ENCODE measurements at places on chromosomes 2 and 18. TPM values are rescaled to one million over a fixed set of nuclear protein-coding genes. Genes with fewer than 3 reads are reported as not detected.

Gene CTAGE1
- total RNA-seq: not detected

- H3K36me3 ChIP-seq: no peaks in the 10 kb centered on the region
- no peak for DNase-seq
- no peak overlapping the region for H3K4me3 ChIP-seq
- no peak overlapping the region for H3K27ac ChIP-seq
Measured at GRCh38 chr2:180944372-180944771, 36.0 kb upstream of the UBE2E3 start.

GRCh38 chr2:69384618-69385081 is 2.4 kb downstream of the GFPT1 start:
- H3K4me1 ChIP-seq: no peaks in the 10 kb centered on the region
- no peak for DNase-seq
- H3K4me3 ChIP-seq: no peak overlapping the region
- no peaks in the 10 kb centered on the region for H3K27me3 ChIP-seq
- no peak overlapping the region for H3K27ac ChIP-seq

Gene ASPRV1
- total RNA-seq: 1.3 TPM

Gene DUSP11
- 34.7 TPM for total RNA-seq

DNA sequence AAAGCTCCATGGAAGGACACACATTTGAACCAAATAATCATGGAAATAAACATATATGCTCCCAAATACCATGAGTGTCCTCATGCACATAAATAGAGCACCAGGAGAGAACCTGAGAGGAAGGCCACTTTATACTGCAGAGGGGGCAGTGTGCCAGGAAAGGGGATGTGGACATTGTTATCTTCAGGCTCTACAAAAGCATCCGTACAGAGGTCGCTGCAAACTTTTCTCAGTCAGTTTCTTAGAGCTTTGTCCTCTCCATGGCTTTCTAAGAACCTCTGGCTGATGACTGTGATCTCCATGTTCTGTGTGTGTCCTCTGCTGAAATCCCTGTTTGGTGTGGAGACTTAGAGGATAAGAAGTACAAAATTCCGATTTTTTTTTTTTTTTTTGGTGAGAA is 515.7 kb downstream of the CNTNAP5 start:
- no peak overlapping the region for H3K4me3 ChIP-seq
- no peaks in the 10 kb centered on the region for H3K4me1 ChIP-seq
- DNase-seq: no peak
- no peaks in the 10 kb centered on the region for H3K36me3 ChIP-seq
- H3K27me3 ChIP-seq: no peaks in the 10 kb centered on the region

GRCh38 chr2:139605668-139606067 is 825.5 kb upstream of the NXPH2 start:
- H3K4me3 ChIP-seq: no peak overlapping the region
- no peaks in the 10 kb centered on the region for H3K4me1 ChIP-seq
- H3K36me3 ChIP-seq: no peaks in the 10 kb centered on the region
- no peaks in the 10 kb centered on the region for H3K27me3 ChIP-seq
- no peak overlapping the region for H3K27ac ChIP-seq

GRCh38 chr2:216903470-216903869 is 43.6 kb upstream of the TNP1 start:
- H3K4me3 ChIP-seq: no peak overlapping the region
- no peak for DNase-seq
- no peaks in the 10 kb centered on the region for H3K27me3 ChIP-seq
- H3K36me3 ChIP-seq: no peaks in the 10 kb centered on the region
- H3K27ac ChIP-seq: no peak overlapping the region

GRCh38 chr18:74531043-74531442 is 3.3 kb upstream of the CNDP1 start:
- no peaks in the 10 kb centered on the region for H3K36me3 ChIP-seq
- H3K27me3 ChIP-seq: no peaks in the 10 kb centered on the region
- H3K4me3 ChIP-seq: no peak overlapping the region
- no peaks in the 10 kb centered on the region for H3K4me1 ChIP-seq

Gene TANC1
- total RNA-seq: 74.5 TPM

Gene PRR30
- not detected for total RNA-seq

DNA sequence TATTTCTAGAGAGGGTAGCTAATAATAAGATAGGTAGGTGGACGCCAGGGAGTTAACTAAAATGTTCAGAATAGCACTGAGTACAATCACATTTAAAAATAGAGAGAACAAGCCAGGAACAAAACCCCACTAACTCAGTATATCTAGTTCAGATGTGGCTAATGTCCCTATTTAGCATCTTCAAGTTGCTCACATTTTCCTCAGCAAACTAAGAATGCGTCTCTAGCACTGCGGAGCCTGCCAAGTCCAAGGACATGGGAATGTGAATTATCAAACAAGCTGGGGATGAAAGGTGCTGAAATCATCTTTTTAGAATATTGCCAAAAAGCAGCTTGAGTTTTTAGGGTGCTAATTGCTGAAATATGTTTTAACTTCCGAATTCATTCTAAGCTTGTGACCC is 398.5 kb upstream of the FIGN start:
- no peaks in the 10 kb centered on the region for H3K4me1 ChIP-seq
- H3K4me3 ChIP-seq: no peak overlapping the region
- DNase-seq: no peak
- H3K36me3 ChIP-seq: no peaks in the 10 kb centered on the region
- no peak overlapping the region for H3K27ac ChIP-seq

DNA sequence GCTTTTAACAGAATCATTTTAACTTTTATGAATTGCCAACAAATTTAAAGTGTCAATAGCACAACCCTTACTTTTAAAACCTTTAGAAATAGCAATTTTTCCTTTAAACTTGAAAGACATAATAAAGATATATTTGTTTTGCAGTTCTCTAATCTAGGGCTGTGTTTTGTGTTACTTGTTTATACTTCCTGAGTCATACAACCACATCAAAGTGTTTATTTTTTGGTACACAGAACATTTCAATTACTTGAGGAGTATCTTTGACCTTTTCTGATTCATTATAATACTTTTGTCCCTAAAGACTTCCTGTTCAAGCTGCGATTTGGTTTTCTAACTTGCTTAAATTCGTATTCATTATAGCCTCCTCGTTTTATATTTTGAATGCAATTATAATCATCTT is 21.8 kb downstream of the TYW5 start:
- H3K27ac ChIP-seq: no peak overlapping the region
- no peaks in the 10 kb centered on the region for H3K4me1 ChIP-seq
- DNase-seq: no peak

GRCh38 chr2:201697899-201698298 is 545 bp downstream of the MPP4 start:
- H3K4me1 ChIP-seq: no peaks in the 10 kb centered on the region
- H3K36me3 ChIP-seq: no peaks in the 10 kb centered on the region
- no peak for DNase-seq

Gene PRKRA
- 86.1 TPM for total RNA-seq

- peaks cover 3% of the 10 kb centered on the region for H3K36me3 ChIP-seq
- no peaks in the 10 kb centered on the region for H3K27me3 ChIP-seq
- H3K4me3 ChIP-seq: no peak overlapping the region
- no peak overlapping the region for H3K27ac ChIP-seq
- H3K4me1 ChIP-seq: peaks cover 20% of the 10 kb centered on the region
Measured at GRCh38 chr2:165952085-165952484, 1.5 kb downstream of the TTC21B start.

Gene IL1F10
- not detected for total RNA-seq

Gene CAB39
- 63.7 TPM for total RNA-seq

GRCh38 chr2:126650994-126651393 is 5.0 kb upstream of the GYPC start:
- no peaks in the 10 kb centered on the region for H3K27me3 ChIP-seq
- H3K36me3 ChIP-seq: no peaks in the 10 kb centered on the region
- no peaks in the 10 kb centered on the region for H3K4me1 ChIP-seq
- no peak overlapping the region for H3K27ac ChIP-seq

Gene RHBDD1
- total RNA-seq: 28.0 TPM

Gene ALPG
- total RNA-seq: not detected

DNA sequence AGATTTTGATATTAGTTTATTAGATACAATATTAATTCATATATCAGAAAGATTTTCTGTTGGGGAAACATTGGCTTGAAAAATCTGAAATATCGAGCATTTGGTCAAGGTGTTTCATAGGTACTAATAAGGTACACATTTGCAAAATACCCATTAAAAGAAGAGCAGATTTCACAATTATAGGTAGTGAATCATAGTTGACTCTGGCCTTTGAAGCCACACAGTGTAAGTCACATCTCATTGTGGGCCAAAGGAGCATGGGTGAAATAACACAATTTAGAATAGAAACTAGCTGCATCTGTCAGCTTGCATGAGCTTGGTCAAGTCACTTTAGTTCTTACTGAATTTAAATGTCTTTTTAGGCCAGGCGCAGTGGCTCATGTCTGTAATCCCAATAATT is 4.9 kb downstream of the KDM3A start:
- H3K4me3 ChIP-seq: no peak overlapping the region
- no peak for DNase-seq
- no peaks in the 10 kb centered on the region for H3K4me1 ChIP-seq
- peaks cover 3% of the 10 kb centered on the region for H3K36me3 ChIP-seq
- no peak overlapping the region for H3K27ac ChIP-seq

- H3K4me1 ChIP-seq: peaks cover 17% of the 10 kb centered on the region
- H3K27ac ChIP-seq: no peak overlapping the region
- DNase-seq: no peak
- no peaks in the 10 kb centered on the region for H3K36me3 ChIP-seq
- H3K27me3 ChIP-seq: no peaks in the 10 kb centered on the region
- no peak overlapping the region for H3K4me3 ChIP-seq
Measured at GRCh38 chr18:7064346-7064745, 53.3 kb downstream of the LAMA1 start.

Gene OTX1
- not detected for total RNA-seq

Gene ZAP70
- 2.5 TPM for total RNA-seq

GRCh38 chr2:101063352-101064124 is 61.4 kb downstream of the RPL31 start:
- H3K27ac ChIP-seq: peak overlapping the region; percentile 37
- no peaks in the 10 kb centered on the region for H3K27me3 ChIP-seq
- DNase-seq: no peak
- no peak overlapping the region for H3K4me3 ChIP-seq

DNA sequence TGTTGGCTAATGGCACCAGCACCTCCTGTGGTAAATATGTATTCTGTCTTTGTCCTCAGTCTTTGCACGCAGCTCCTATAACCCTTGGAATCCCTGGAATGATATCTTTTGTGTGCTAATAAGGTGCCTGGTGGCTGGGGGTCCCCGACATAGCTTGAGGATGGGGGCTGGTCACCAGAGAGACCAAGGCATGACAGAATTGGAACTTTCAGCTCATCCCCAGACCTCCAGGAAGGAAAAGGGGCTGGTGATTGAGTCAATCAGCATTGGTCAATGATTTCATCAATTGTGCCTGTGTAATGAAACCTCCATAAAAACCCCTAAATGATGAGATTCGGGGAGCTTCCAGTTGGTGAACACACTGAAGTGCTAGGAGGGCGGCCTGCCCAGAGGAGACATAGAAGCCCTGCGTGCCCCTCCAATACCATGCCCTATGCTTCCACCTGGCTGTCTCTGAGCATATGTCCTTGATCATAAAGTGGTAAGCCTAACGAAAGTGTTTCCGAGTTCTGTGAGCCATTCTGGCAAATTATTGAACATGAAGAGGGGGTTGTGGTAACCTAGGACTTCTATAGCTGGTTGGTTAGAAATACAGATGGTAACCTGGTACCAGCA is 26.6 kb upstream of the KCMF1 start:
- no peaks in the 10 kb centered on the region for H3K4me1 ChIP-seq
- no peak for DNase-seq
- no peaks in the 10 kb centered on the region for H3K27me3 ChIP-seq
- no peak overlapping the region for H3K4me3 ChIP-seq
- no peaks in the 10 kb centered on the region for H3K36me3 ChIP-seq

DNA sequence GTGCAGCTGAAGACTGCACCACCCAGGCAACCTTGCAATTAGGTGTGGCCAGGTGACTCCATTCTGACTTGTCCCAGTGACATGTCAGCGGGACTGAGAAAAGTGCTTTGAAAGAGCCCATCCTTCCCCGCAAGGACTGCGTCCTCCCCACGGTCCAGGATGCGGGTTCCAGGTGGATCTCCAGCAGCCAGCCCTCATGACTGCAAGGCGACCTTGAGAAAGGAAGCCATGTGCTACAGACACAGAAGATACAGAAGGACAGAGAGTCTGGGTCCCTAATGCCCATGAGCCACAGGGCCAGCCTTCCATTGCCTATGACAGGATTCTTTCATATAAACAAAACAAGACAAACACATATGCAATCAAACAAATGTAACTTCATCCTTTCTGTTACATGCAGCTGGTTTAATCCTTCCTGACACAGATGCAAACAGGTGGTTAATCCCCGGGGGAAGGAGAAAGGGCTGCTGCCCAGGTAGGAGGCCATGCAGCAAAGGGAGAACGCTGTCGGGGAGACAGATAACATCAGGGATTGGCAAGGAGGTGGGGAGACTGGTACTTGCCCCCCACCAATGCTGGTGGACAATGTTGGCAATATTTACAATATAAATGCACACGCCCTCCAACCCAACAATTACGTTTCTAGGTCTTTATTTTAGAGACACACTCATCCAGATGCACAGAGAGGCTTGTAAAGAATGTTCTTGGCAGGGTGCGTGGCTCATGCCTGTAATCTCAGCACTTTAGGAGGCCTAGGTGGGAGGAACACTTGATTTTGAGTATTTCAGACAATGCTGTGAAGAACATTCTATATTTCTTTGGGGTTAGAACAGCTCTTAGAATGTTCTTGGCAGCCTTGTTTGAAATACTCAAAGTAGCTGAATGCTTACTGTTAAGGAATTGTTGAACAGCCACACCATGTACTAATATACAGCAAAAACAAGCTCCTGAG is 64.8 kb downstream of the NCAPH start:
- H3K36me3 ChIP-seq: no peaks in the 10 kb centered on the region
- H3K27ac ChIP-seq: no peak overlapping the region
- H3K27me3 ChIP-seq: no peaks in the 10 kb centered on the region
- no peak for DNase-seq
- H3K4me3 ChIP-seq: no peak overlapping the region

Gene SERPINB7
- total RNA-seq: not detected

Gene MXD1
- total RNA-seq: 7.5 TPM

DNA sequence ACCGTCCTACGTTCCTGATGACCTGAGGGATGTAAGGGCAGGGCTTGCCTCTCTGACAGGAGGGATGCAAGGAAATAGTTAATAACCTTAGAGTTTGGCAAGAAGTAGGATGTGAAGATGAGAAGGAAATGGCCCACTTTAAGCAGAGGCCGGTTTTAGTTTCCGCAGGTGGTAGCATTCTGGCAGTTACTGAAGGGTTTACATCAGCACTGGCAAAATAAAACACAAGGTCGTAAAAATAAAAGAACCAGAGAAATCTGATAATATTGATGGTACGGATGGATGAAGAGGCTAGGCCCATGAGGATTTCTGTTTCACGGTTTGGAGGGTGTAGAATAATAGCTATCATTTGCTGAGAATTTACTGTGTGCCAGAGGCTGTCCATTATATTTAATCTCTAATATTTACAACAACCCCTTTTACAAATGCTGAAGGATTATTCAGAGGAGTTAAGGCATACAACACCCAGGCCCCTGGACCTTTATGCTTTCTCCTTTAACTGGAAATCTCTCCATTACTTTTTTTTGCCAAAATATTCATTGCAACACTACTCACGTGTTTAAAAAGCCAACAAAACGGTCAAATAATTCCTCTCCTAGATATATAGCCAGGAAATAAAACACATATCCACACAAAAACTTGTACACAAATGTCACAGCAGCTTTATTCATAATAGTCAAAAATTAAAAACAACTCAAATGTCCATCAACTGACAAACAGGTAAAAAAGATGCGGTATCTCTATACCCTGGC is 28.5 kb downstream of the DAPL1 start:
- H3K27ac ChIP-seq: no peak overlapping the region
- no peak for DNase-seq
- H3K27me3 ChIP-seq: no peaks in the 10 kb centered on the region
- H3K4me1 ChIP-seq: peaks cover 6% of the 10 kb centered on the region
- H3K36me3 ChIP-seq: no peaks in the 10 kb centered on the region

Gene AKAIN1
- not detected for total RNA-seq

GRCh38 chr2:119788752-119789151 is 29.0 kb downstream of the PTPN4 start:
- no peak for DNase-seq
- H3K27ac ChIP-seq: no peak overlapping the region
- H3K27me3 ChIP-seq: no peaks in the 10 kb centered on the region
- H3K4me3 ChIP-seq: no peak overlapping the region

Measured in sigmoid colon (tissue), 7 donors.